HuH-7 (cell line): ENCODE measurements at places on chromosomes 12 and 14.

DNA sequence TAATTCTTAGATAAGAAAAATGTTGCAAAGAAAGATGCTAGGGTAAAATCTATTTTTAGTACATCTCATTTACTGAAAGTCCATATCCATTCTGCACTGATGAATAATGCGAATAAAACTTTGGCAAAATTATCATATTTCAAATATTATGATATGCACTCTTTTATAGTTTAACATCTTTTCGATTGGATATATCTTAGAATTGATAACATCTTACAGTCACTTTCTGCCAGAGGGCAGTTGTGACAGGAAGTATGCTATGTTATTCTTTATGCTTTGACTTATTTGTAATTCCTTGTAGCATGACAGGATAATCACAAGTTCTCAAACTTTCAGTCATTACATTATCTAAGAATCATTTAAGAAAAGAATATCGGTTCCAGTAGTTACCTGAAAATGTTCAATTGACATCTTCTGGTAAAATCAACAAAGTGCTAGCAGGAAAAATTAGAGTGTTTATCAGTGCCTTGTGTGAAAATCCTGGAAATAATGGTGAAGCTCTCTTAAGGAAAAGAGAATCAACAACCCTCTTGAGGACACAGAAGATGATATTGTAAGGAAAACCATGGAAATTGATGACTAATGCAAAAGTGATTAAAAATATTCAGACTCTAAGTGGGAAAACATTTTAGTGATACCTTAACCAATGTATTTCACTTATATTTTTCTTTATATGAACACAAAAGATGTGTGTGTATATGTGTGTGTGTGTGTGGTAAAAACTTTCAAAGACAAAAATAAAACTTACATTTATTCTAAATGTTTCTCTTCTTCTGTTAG, 95.5 kb downstream of the SLC6A15 start:
- no peak for DNase-seq

GRCh38 chr12:32126720-32127119, 20.1 kb downstream of the BICD1 start:
- no peak for DNase-seq

- no peak for DNase-seq
Measured at GRCh38 chr12:130357241-130357640, 19.6 kb downstream of the PIWIL1 start.

DNA sequence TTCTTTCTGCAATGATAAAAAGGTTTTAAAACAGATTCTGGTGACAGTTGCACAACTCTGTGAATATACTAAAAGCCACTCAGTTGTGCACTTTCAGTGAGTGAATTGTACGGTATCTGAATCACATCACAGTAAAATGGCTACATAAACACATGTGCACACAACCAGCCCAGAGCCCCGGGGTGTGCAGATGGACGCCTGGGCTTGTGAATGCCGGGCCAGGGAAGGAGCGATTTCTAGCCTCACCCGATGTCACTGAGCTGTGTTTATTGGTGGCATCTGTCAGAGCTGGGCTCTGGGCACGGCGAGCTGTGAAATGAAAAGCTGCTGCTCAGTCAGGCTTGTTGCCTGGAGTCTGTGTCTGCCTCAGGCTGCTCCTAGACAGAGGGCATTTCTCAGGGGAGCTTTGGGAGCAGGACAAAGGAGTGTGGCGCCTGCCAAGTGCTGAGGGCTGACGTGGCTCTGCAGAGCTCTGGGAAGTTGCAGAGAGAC, 25.9 kb downstream of the RHOF start:
- no peak for DNase-seq

- DNase-seq = no peak
Measured at GRCh38 chr14:79605849-79606248, 605.5 kb downstream of the DIO2 start.

GRCh38 chr12:80299976-80300375, 144.1 kb upstream of the PTPRQ start:
- DNase-seq = no peak

DNA sequence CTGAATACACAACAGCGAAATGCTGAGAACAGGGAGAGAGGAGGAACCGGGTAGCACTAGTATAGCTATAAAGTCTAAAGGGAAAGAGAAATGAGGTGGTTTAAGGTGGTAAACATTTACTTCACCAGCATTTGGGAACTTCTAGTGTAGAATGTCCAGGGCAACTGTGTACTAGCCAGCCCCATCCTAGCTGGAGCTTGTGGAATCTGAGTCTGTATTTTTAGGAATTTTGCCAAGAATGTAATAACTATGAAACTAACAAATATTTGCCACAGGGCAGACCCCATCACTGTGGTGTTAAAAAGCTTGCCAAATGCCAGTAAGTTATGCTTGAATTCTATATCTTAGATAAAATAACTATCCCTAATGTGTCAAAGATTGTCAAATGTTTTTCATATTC, 398.9 kb upstream of the MIS18BP1 start:
- no peak for DNase-seq

- DNase-seq = no peak
Measured at GRCh38 chr12:4506870-4507269, 31.8 kb upstream of the RAD51AP1 start.

- no peak for DNase-seq
Measured at GRCh38 chr12:68978678-68979077, 45.7 kb upstream of the CPM start.

- no peak for DNase-seq
Measured at GRCh38 chr12:80033448-80033847, 65.9 kb upstream of the OTOGL start.

GRCh38 chr12:91094032-91094662, 17.1 kb downstream of the LUM start:
- DNase-seq = no peak

- no peak for DNase-seq
Measured at GRCh38 chr14:68787092-68787992, 5.5 kb downstream of the ZFP36L1 start.

DNA sequence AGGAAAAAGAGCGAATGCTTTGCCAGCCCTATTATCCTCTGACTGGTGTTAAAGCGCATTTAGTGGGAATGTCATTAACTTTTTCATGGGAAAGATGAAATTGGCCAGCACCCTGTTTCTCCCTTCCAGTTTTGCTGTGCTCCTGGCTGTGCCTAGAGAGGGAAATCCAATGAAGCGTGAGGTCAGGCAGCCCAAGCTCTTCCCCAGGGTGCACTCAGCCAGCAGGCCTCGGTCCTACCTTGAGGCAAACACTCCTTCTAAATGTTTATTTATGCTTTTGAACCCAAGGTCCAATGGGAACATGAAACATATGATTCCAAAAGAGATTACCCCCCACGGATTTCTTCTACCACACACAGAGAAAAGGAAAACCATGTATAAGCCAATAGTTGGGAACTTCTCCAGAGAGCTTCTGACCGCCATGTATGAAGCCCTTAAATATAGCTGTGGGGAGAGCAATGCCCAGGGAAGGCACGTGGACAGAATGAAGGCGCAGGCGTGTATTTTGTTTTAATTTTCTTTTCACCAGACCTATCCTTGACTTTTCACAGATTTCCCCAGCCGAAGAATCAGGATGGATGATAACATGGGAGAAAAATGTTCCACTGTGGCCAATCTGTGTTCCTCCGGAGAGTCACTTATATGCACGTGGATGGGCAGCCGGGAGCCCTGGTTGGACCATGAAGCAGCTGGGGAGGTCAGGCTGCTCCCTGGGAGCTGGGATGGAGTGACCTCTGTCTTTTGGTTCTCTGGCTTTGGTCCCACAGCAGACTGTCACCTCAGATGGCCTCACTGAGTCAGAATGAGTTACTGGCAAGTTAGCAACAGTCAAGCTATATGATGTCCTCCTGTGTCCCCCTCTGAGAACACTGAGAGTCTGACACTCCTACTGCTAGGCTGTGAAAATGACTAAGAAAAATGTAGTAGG, 37.3 kb downstream of the GPR135 start:
- DNase-seq = no peak

DNA sequence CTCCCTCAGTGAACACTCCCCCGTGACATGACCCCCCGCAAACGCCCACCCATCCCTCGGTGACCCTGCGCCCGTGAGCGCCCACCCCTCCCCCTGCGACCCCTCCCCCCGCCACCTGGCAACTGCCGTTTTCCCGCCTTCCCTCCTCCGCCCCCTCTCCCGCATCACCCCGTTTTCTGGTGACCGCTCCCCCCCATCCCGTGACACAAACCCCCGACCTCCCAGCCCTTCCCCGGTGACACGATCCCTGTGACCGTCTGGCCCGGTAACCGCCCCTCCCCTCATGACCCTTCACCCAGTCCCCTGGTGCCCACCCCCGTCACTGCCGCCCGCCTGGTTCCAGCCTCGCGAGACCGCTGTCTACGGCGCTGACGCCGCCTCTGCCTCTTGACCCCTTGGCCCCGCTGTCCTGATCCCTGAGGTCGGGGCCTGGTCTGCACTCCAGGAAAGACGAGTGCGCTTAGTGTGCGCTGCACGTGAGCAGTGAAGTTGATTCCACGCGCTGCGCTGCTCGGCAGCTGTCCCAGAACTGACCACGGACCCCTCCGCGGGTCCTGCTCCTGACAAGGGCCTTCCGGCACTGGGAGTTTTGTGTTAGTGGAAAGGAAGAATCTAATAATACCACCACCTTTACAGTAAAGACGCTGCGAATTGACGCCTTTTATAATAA, 59.4 kb downstream of the DDX51 start:
- DNase-seq = peak; percentile 89

DNA sequence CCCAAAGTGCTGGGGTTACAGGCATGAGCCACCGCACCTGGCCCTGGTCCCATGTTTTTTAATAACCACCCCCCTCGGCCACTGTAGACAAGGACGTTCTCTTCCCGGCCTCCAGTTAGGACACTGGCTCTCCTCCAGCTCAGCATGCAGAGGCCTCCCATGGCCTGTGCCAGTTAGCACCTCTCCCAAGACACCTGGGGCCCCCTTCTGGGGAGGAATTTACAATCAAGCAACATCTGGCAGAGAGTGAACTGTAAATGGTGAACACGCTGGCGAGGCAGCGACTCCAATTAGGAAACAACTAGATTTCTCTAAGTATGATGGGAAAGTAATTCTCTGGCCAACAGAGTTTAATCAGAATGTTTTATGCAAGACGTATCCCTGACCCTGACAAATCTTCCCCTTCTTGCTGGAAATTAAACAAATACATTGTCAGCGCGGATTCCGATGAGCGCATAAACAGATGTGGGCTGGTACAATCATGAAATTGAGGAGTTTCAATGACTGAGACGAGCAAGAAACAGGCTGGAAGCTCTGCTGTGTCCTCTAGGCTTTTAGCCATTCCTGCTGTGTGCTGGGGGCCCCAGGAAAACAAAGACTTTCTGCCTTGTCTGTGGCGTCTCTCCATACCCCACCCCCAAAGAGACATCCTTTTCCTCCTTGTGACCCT, 61.7 kb upstream of the DLK1 start:
- DNase-seq = no peak

- peak; percentile 37 for DNase-seq
Measured at GRCh38 chr12:122946690-122947341, 19.4 kb downstream of the ABCB9 start.

GRCh38 chr12:121495746-121496145, 85.1 kb downstream of the KDM2B start:
- no peak for DNase-seq

GRCh38 chr14:101819251-101819990, 57.9 kb downstream of the PPP2R5C start:
- no peak for DNase-seq

- no peak for DNase-seq
Measured at GRCh38 chr14:89723930-89724627, 230.5 kb downstream of the EFCAB11 start.

DNA sequence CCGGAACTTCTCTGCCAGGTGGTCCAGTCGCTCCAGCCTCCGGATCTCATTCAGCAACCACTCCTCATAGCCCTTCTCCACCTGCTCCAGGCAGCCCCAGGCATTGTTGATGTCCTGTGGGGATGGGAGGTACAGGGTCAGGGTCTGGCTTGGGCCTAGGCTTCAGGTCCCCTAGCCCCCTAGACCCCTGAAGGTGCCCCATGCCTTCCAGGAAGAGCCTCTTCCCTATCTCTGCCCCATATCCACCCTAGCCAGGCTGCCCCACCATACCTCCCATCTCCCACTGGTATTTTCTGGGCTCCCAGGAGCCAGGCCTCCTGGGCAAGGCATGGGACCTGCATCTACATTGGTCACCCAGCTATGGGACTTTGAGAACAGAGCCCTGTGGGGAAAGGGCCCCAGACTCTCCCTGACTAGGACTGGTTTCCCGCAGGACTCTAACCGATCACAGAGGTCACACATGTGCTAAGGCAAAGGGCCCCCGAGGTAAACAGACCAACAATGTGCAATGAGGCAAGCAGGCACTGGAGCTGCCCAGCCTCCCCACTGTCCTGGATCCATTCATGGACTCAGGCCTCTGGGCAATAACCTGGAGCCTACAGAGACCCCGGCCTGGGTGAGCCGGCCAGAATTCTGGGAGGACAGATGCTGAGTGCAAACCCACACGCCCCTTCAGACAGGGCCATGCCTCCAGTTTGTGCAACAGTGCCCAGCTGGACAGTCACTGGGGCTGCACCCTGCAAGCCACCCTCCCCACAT, 88.8 kb downstream of the ACTN1 start:
- DNase-seq = no peak

- DNase-seq = no peak
Measured at GRCh38 chr12:93950311-93950710, 198.1 kb upstream of the PLXNC1 start.

DNA sequence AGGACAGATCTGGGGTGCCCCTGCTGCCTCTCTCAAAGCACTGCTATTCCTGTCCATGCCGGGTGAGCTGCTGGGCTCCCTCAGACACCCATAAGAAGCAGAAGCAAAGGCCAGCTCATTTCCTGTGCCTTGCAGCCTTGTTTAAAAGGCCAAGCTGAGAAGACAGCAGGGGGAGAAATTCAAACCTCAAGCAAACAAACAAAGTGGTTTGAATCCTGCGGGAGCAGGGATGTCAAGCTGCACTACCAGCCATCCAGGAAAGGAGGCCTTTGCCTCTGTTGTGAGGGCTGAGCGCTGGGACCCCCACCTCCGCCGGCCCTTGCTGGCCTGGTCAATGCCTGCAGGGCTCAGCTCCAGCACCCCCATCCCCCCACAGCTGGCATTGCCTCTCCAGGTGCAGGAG, 176.5 kb downstream of the PIWIL1 start:
- DNase-seq = no peak

GRCh38 chr12:52207106-52207505, 15.3 kb upstream of the KRT80 start:
- no peak for DNase-seq

- DNase-seq = no peak
Measured at GRCh38 chr14:98897605-98898309, 374.2 kb downstream of the BCL11B start.

GRCh38 chr12:121170151-121170550, 37.5 kb downstream of the P2RX7 start:
- no peak for DNase-seq

DNA sequence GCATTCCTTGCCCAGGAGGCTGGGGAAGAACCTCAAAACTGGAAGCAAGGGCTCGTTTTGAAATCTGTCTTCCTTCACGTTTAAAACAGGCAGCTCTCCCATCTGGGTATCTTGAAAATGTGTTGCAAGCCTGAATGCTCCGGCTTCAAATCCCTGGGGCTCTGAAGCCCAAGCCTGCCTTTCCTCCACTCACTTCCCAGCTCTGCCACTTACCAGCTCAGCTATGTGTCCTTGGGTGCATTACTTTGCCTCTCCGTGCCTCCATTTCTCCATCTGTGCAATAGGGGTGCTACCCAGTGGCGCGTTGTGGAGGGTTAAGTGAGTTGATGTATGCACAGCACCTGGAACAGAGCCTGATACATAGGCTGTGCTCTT, 97.6 kb downstream of the GCH1 start:
- DNase-seq = no peak

GRCh38 chr14:66081594-66082376, 404.4 kb upstream of the CCDC196 start:
- DNase-seq = no peak

GRCh38 chr12:88844426-88844825, 264.2 kb upstream of the KITLG start:
- DNase-seq = no peak
